ENCODE measurements at places on chromosomes 3 and 15. TPM values are rescaled to one million over a fixed set of nuclear protein-coding genes. Genes with fewer than 3 reads are reported as not detected.

DNA sequence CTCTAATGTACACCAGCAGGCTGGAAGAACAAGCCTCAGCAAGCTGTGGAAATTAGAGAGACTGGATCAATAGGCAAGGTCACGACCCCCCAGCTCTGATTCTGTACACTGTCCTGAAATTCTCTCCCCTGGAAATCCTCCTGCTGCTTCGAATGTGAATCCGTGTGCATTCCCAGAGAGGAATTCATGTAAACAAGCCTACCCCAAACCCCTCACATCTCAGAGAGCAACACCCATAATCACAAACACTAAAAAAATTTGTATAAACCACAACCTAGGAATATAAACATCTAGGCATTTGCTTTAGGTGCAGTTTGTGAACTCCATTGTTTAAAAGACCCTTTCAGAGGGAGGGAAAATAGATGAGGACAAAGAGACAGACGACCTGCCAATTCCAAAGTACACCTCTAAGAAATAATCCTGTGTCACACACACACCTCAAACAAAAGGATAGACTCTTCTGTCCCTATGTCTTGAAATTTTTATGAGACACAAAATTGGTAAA lies 325.2 kb downstream of the WDR72 start:
- no peak for DNase-seq

DNA sequence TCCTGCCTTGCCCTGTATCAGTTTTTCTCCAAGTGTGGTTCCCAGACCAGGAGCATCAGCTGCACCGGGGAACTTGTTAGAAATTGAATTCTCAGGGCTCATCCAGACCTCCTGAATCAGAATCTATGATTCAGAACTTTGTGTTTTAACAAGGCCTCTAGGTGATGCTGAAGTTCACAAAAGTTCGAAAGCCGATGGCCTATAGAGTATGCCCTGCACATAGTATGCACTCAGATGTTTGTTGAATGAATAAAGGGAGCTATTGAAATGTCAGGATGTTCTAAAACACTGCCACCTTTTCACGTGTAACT lies 664 bp upstream of the LARP6 start:
- DNase-seq: no peak

DNA sequence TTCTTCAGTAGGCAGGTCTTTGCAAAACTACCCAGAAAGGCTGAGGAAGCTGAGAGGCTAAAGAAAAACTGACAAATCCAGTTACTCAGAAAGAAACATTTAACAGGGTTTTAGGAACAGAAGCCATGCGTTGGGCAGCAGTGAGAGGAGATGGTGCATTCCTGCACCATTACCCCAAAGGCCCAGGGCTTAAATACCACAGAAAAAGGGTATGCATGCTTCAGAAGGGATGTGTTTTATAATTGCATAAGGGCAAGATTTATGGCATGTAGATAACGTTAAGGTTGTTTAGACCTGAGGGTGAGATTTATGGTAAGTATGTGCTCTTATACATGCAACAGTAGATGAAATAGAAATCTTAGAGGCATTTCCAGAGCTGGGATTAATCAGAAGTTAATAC lies 10.0 kb downstream of the C3orf52 start:
- no peak for DNase-seq

The NDUFB4 gene
- total RNA-seq: 463 TPM

GRCh38 chr15:44101944-44102343 lies 93.1 kb downstream of the FRMD5 start:
- no peak for DNase-seq

GRCh38 chr15:101378879-101379278 lies 83.8 kb upstream of the SNRPA1 start:
- DNase-seq: no peak

- DNase-seq: no peak
Observed at GRCh38 chr3:66532160-66532587, 31.4 kb upstream of the LRIG1 start.

DNA sequence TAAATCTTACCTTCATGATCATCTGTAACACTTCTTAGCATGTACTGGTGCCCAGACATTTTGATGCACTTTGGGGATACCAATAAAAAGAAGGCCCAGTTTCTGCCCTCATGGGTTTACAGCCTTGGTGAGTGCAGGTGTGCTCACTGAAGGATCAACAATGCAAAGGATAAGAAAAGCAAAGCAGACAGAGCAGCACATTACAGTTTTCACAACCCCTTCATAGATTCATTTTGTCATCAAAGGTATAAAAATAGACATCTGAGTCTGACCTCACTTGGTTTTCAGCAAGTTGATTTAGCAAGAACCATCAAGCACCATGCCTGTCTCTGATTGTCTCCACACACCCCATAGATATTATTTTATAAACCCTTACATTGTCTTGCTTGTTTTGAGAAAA lies 77.6 kb downstream of the BFSP2 start:
- DNase-seq: no peak

DNA sequence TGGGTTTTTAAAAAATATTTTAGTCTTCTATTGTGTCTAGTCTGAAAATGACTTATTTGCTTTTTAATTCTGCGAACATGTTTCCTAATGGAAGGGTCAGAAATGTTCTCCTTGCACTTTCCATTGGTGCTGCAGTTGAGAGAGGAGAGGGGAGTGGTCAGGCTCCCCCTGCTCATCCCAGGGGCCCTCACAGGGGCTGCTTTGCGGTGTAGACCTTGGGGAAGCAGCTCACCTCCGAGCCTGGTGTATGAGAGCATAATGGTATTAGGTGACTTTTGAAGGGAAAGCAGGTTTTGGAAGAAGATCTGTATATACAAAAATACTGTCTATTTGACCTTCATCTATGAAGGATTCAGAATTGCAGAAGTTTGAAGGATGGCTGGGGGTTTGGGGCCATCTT lies 28.3 kb downstream of the APBA2 start:
- DNase-seq: no peak

GRCh38 chr3:129238945-129239705 lies 10.3 kb upstream of the COPG1 start:
- DNase-seq: no peak

DNA sequence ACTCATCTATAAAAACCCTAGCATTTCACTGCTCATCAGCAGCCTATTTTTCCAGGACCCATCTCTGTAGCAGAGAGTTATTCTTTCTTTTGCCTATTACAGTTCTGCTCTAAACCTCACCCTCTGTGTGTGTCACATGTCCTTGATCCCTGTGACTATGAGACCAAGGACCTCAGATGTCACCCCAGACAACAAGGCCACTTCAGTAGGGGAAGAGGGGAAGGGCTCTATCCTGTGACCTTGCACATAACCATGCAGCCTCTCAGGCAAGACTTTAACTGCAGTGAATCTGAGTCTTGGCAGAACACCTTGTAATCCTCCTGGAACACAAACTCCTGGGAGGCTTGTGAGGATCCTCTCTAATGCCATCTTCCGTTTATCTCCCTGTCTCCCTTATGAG lies 4.4 kb upstream of the ZNF589 start:
- no peak for DNase-seq
